ENCODE measurements at places on chromosomes 16 and 17. TPM values are rescaled to one million over a fixed set of nuclear protein-coding genes. Genes with fewer than 3 reads are reported as not detected.

Gene CBX2
- 6.7 TPM for total RNA-seq

Gene ATAD5
- 1.5 TPM for total RNA-seq

Gene DPEP2
- total RNA-seq: 25.5 TPM

Gene CCL16
- 0.13 TPM for total RNA-seq

Gene TBC1D3K
- total RNA-seq: not detected

Gene STXBP4
- 3.8 TPM for total RNA-seq

Gene CCDC78
- 0.76 TPM for total RNA-seq

Gene NHLRC4
- 1.3 TPM for total RNA-seq

Gene KRT39
- not detected for total RNA-seq

Gene XAF1
- total RNA-seq: 1.5 TPM

Data from dermis microvascular lymphatic vessel endothelial cell (primary cell).